Progenitor cell of endocrine pancreas (in vitro differentiated cells): ENCODE measurements at places on chromosomes 4 and X.

- DNase-seq = no peak
Measured at GRCh38 chr4:25424539-25425228, 47.6 kb downstream of the ANAPC4 start.

GRCh38 chrX:133983256-133983973 lies 2.0 kb downstream of the GPC3 start:
- no peak for DNase-seq

DNA sequence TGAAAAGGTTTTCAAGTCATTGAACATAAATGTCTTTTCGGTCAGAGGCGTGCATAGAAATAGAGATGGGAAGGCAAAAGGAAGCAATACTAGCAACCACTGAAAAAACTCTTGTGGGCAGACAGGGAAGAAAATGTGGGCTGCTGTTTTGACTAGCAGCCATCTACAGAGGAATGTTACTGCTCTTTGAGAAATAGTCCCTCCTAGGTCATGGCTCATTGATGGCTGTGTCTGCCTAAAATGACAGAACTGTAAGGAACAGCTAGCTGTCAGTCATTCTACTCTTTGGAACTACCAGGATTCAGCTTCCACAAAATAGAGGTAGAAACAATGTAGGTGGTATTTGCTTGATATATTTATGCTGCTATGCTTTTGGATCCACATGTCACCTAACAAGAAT lies 26.9 kb upstream of the TMPRSS11B start:
- DNase-seq = no peak

GRCh38 chr4:158374318-158374717 lies 147.4 kb upstream of the RXFP1 start:
- DNase-seq = no peak

DNA sequence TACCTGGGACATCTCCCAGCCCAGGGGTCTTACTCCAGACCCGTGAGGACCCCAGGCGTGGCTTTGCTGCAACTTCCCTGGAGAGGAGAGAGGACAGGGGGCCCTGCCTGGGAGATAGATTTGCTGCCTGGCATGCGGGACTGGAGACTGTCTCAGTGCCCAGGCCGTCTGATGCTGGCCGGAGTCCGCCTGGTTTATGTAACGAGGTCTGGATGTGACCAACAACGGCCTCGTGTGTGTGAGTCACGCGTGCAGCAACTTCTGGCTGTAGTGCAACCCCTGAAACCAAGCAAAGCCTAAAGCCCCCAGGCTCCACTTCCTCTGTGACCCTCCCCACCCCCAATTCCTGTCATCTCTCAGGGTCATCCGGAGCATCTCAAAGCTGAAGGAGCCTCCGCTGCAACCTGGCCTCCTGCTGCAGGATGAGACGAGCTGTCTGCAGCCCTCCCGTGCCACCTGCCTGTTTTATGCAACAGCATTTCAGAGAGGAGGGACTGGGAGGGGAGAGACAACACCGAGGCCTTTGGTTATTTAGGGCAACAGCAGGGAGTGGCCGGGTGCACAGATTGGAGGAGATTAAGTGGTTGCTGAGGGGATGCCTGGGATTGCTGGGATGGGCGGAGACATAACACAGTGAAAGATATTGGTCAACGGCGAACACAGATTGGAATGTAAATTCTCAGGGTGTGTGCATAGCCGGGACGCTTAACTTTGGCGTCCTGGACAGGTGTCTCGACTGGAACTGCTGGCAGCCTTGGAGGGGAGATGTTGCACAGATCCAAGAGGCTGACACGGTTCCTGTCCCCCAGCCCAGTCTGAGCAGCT lies 16.0 kb downstream of the XG start:
- no peak for DNase-seq

DNA sequence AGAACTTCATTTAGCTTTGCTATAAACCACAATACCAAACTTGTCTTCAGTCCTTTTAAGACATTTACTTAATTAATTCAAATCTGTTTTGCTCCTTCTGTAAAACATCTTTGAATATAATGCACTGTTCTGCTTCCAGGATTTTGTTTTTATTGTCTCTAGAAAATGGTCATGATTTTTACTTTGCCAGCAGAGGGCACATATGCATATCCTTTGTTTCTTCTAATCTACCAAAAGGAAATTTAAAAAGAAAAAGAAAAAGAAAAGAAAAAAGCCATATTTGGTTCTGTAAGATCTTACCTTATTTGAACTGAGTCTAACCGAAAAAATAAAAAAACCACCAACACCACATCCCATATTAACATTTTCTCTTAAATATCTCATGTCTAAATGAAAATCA lies 101.9 kb upstream of the CCSER1 start:
- DNase-seq = no peak

- DNase-seq = peak; percentile 28
Measured at GRCh38 chr4:173167758-173168395, 734 bp upstream of the GALNT7 start.

DNA sequence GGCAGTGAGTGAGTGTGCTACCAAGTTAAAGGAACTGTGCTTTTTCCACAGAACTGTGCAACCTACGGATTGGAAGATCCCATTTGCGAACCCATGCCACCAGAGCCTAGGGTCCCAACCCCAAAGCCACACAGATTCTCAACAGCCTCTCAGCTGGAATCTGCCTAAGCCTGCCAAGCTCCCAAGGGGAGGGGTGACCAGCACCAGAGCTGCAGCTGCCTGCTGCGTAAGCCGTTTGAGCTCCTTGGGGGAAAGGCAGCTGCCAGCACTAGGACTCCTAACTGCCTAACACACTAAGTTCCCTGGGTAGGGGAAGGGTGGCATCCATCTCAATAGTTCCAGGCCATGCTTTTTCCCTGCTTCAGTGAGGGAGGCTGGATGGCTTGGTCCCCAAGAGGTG lies 738.1 kb upstream of the PRKX start:
- DNase-seq = no peak
